ENCODE measurements at places on chromosomes 12 and 14.

DNA sequence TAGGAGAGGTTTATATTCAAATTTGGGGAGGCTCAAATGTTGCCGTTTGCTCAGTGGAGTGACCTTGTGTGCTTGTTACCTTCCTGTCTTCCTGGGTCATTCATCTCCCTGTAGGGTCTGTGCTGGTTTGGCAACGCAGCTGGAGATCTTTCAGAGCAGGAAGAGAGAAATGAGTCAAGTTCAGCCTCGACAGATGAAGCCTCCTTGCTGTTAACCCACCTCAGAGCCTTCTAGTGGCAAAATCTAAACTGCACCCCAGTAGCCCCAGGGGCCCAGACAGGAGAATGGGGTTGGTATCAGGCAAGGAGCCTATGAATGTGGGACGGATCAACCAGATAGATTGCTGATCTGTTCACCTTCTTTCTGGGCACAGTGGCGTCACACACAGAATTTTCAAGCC lies 999.3 kb downstream of the VRK1 start:
- DNase-seq, result no peak

GRCh38 chr14:75715926-75716780 lies 55.1 kb downstream of the TTLL5 start:
- no peak for DNase-seq

DNA sequence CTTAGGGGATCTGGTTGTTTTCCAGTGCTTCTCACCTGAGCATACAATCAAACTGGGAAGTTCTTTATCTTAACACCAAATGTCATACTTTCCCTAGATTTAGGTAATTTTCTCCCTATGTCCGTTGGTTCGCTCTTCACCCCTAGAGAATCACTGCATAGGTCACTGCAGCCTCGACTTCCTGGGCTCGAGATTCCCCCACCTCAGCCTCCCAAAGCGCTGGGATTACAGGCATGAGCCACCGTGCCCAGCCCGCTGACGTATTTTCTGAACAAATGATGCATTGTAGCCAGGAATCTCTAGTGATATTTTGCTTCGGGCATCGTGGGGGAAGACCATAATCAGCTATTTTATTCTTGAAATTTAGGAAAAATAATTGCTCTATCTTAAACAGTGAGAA lies 1.1 kb upstream of the RPL41 start:
- DNase-seq, result no peak

GRCh38 chr14:100107236-100107635 lies 42.0 kb downstream of the EVL start:
- DNase-seq, result peak; percentile 31

DNA sequence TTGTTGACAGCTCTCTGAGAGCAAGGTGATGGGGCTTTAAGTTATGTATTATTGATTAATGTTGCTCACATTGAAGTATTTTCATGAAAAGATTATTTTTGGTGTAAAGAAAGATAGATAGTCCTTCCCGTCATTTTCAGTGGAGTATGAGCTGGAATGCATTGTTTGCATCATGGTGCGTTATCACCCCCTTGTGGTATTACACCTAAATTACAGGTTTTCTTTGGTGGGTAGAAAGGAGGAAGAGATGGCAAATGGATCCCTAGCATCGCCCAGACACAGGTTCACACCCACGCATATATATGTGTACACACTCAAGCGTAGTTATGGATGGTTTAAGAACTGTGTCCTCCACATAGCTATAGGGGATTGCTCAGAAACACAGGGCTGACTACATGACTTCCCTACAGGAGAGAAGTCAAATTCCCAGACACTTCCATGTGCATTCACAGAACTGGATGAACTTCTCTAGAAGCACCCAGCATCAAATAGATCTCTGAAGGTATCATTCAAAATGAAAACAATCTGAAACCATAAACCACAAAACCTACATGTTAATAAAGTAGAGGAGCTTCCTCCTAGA lies 14.4 kb upstream of the SERPINA10 start:
- no peak for DNase-seq

Data from T-helper 2 cell treated with Interferon-gamma antibody and Interleukin-4, amounts not matched to agents 5 μg/mL and 100 μg/mL, for 36 hours (primary cell).